ENCODE measurements at places on chromosomes 16 and 17.

DNA sequence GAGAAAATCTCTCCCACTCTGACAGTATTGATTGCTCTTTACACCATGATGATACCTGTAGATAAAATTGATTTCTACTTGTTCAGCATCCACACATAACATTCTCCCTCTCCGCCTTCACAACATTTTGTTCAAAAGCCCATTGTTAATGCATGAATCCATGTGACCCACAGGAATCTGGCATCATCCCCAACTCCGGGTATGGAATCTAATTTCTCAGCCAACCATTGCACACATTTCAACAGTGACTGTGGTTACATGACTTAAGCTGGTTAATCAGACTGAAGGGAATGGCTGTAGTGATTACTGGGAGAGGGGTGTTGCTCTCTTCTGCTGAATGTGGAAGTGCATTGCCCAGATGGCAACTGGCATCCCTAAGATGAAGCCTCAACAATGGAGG lies 161.4 kb upstream of the C16orf82 start:
- no peak for DNase-seq

- DNase-seq: no peak
Measured at GRCh38 chr16:56506941-56507340, 12.9 kb downstream of the BBS2 start.

DNA sequence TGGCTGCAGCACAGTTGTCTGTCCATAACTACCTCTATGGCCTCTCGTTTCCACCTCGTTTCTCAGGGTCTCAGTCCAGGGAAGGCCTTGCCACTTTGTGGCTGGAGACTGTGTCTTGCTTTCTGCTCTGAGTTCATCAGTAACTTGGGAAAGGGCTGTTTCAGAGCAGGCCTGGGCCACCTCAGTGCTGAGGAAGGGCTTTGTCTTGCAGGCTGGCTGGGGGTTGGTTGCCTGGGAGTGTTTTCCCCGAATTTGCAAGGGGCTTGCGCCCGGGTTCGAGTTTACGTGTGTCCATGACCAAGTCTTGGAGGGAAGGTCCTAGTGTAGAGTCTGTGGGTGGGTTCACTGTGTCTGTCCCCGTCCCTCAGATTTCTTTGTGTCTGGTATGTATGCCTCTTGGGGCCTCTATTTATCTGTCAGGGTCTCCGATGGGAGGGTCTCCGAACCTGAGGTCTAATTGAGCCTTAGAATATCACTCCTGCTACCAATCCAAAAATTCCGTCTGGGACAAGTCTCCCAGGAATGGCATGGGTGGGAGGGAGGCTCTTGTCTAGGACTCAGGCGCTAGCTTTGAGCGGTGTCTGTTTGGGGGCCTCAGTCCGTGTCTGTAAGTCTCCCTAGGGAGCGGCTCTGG lies 594 bp upstream of the TGFB1I1 start:
- DNase-seq: no peak

- no peak for DNase-seq
Measured at GRCh38 chr17:15454346-15454745, 13.1 kb downstream of the CDRT4 start.

DNA sequence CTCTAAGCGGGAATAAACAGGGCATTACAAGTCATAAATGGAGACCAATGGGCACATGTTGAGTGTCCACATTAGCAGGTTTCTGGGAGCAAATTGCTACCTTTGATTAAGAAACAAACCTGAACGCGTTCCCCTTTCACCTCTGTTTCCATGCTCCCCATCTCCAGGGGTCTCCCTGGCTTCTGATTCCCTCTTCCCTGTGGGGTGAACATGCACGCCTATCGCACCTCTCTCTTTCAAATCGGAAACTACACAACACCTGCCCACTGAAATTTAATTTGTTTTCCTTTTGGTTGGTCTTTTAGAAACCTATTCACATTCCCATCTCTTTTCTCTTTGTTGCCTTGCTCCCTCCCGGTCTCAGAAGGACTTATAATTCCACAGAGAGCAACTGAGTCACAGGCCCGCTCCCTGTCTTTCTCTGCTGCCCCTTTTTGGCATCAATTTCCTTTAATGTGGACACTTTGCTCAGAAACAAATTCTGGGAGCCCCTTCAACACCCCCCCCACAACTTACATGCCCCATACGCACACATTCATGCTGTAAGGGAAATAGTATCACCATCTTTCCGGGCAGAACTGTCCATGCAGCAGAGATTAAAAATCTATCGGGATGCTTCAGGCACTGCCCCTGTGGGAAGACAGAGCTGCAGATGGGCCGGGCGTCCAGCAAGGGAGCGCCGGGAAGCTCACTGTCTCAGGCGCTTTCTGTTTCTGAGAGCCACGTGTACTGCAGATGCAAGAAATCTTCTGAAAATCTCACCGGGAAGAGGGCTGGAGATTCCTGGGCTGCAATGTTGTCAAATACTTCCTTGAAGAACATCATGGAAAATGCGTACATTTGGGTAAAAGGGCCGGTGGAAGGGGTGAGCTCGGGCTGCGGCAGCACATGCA lies 7.2 kb upstream of the FOXF1 start:
- DNase-seq: no peak

- no peak for DNase-seq
Measured at GRCh38 chr17:67479148-67479547, 102.1 kb downstream of the PITPNC1 start.

DNA sequence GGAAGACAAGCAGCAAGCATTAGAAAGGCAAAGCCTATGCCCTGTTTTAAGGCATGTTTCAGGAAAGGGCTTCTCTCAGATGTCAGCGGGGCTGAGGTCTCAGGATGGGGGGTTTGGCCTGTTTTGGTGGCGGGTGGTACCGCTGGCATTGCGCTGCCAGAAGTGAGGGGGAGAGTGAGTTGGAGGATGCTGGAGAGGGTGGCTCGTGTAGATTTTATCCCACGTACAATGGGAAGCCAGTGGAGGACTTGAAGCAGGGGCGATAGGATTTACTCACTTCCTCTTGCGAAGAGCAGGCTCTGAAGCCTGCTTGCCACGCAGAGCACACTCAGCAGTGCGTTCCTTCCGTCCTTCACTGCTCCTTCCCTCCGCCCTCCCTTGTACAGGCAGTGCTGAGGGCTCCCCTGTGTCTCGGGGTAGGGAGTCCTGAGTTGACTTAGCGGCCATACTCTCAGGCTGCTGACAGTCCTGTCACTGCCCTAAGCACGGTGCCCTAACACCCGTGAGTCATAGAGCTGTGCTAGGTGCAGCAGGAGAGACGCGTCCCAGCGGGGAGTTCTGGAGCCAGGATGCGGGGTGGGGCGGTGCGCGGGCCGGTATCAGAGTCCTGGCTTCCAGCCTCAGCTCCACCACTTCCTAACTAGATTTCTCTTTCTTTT lies 113.1 kb downstream of the SNX29 start:
- DNase-seq: no peak

DNA sequence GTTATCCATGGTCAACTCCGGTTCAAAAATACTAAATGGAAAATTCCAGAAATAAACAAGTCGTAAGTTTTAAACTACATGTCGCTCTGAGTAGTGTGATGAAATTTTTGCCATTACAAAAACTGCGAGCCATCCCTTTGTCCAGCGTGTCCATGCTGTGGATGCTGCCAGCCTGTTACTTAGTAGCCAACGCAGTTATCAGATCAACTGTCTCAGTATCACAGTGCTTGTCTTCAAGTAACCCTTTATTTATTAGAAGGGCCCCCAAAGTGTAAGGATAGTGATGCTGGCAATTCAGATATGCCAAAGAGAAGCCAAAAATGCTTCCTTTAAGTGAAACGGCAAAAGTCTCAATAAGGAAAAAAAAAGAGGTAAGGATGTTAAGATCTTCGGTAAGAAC lies 23.9 kb downstream of the SNN start:
- DNase-seq: no peak

GRCh38 chr17:50845240-50846147 lies 10.1 kb downstream of the WFIKKN2 start:
- no peak for DNase-seq

- no peak for DNase-seq
Measured at GRCh38 chr16:73289232-73289631, 241.3 kb upstream of the ZFHX3 start.

DNA sequence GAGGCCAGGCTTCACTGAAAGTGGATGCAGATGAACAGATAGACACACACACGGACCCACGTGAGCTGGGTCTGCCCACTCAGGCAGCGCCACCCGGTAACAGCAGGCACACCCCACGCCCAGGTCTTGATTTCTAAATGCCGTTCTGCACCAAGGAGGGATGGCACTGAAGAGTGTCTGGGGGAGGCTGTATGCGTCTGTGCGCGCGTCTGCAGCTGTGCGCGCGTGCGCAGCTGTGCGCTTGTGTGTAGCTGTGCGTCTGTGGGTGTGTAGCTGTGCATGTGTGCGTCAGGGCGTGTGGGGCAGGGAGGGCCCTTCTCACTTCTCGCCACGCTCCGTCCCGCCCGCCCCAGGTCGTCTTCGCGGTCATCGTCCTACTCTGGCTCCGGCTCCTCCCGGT lies 15.5 kb upstream of the IL17C start:
- DNase-seq: no peak

DNA sequence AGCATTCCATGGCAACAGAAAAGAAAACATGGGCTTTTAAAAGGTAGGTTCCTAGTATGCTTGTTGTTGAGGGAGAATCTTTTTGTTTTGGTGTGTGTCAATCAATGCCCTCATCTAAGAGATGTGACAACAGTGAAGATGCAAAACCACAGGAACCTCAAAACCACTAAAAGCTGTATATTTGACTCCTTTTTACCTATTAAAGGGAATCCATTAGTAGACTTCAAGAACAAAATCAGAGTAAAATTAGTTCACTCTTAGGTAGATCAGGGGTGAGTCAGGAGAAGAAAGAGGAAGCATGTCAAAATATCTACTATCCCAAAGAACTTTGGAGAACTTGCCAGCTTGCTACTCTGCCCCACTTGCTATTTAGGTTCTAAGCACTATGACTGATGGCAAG lies 89.1 kb downstream of the CDK5R1 start:
- no peak for DNase-seq

- DNase-seq: no peak
Measured at GRCh38 chr16:86524029-86524428, 13.7 kb downstream of the FOXF1 start.

DNA sequence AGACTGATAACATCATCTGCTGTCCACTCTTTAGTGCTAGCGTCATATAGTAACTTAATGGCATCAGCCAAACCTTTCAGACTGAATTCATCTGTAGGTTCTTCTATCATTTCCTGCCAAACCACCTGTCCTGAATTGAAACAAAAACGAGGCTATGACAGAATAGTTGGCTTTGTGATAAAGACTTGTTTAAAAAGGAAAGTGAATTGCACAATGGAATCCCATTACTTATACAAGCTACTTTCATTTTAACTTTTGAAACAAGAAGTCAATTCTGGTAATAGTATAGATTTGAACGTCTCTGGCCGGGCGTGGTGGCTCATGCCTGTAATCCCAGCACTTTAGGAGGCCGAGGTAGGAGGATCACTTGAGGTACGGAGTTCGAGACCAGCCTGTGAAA lies 18.2 kb downstream of the LASP1NB start:
- no peak for DNase-seq

DNA sequence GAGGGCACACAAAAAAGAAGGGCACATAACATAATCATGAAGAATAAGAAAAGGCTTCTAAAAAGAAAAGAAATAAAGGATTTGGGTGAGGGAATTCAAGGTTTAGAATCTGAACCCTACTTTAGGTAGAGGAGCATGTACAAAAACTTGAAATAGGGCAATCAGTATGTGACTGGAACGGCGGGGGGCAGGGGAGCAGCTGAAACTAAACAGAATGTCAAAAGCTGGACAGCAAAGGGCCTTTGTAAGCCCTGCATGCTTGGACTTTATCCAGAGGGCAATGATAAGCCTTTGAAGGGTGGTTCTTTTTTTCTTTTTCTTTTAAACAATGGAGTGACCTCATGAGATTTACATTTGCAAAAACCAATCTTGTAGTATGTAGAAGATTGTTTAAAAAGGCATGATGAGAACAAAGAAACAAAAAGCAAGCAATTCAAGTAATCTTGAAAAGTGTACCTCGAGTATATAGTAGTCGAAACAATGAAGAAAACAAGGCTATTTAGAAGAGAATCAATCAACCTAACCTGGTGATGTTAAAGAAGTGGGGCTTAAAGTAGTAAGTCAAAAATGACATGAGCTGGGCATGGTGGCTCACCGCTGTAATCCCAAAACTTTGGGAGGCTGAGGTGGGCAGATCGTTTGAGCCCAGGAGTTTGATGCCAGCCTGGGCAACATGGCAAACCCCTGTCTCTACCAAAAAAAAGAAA lies 46.7 kb upstream of the ANKFY1 start:
- no peak for DNase-seq

GRCh38 chr16:31350275-31351005 lies 4.5 kb upstream of the ITGAX start:
- DNase-seq: no peak

DNA sequence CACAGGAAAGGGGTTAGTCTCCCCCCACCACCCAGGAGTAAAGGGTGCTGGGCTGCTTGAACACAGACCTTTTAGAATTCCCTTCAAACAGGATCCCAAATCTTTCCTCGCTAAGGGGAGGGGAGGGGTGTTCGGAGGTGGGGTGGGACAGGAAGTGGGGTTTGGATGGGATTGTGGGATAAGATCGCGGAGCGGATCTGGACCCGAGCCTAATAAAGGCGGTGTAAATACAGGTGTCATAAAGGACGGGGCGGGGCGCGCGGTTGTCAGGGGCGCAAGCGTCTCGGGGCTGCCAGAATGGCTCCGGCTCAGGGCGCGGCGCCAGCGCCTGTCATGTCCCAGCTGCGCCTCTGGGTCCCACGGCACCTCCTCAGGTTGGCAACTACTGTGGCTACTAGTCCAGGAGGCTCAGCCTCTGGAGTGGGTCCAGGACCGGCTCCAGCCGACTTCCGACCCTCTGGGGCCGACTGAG lies 59.8 kb upstream of the FBXO47 start:
- DNase-seq: no peak

- DNase-seq: no peak
Measured at GRCh38 chr17:17492085-17492484, 4.1 kb downstream of the RASD1 start.

GRCh38 chr16:6165330-6165979 lies 1067.9 kb upstream of the EEF2KMT start:
- no peak for DNase-seq

DNA sequence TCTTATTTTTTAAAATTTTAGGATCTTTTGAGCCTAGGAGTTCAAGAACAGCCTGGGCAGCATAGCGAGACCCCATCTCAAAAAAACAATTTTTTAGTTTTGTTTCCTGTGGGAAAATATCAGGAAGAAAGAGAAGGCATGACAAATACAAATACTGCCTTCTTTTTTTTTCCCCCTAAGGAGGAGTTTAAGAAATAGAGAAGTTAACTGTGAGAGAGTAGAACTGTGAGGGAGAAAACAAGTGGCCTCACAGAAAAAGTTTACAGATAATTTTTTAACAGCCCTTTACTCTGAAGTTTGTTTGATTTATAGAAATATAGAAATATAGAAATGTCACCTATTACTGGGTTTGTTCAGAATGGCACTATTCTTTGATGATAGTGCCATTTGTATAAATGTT lies 21.1 kb downstream of the TTYH2 start:
- DNase-seq: no peak

DNA sequence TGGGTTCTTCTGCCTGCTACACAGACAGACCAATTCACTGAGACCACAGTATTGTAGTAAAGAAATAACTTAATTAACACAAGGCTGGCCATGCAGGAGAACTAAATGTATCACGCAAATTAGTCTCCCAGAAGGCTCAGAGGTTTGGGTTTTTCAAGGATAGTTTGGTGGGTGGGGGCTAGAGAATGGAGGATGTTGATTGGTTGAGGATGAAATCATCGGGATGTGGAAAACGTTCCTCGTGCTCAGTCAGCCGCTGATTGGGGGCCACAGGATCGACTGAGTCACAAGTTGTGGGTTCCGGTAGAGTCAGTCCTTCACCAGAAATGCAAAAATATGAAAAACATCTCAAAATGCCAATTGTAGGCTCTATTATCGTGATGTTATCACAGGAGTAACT lies 18.7 kb downstream of the RHOT1 start:
- no peak for DNase-seq
